D721Med (cell line): ENCODE measurements at places on chromosomes 12 and 14.

DNA sequence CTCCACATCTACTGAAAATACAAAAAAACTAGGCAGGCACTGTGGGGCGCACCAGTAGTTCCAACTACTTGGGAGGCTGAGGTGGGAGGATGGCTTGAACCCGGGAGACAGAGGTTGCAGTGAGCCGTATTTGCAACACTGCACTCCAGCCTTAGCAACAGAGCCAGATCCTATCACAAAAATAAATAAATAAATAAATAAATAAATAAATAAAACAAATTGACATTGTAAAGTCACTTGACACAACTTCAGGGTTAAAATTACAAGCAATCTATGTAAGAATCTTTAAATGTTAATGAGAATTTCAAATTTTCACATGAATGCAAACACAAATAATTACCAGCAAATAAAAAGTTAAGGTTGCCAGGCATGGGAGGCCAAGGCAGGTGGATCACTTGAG lies 11.1 kb downstream of the ATXN2 start:
- DNase-seq, result no peak

DNA sequence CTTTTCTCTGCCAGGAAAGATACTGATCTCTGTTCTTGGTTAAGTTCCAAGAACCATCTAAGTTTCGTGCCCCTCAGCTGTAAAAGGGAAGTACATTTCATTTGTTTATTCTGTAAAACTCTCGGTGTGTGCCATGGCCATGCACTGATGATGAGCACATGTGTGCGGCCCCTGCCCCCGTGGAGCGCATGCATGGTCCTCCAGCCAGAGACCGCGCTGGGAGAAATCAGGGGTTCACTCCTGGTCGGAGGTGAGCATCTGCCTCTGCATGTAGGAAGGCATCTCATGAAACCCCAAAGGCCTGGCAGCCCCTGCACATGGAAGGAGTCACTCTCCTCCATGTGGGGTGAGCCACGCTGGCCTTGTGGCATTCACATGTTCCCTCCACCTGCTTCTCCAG lies 102.5 kb upstream of the RTL1 start:
- no peak for DNase-seq

DNA sequence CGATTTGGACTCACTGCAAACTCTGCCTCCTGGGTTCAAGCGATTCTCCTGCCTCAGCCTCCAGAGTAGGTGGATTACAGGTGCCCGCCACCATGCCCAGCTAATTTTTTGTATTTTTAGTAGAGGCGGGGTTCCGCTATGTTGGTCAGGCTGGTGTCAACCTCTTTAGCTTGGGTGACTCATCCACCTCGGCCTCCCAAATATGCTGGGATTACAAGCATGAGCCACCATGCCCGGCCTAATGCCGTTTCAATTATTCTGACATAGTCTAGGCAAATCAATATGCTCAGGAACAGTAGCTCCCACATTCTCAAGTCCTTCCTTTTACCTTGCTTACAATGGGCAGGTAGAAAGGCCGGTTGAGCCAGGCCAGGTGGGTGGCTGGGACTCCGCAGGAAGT lies 82.0 kb upstream of the EEA1 start:
- no peak for DNase-seq

GRCh38 chr14:70971560-70971959 lies 64.3 kb downstream of the PCNX1 start:
- no peak for DNase-seq

DNA sequence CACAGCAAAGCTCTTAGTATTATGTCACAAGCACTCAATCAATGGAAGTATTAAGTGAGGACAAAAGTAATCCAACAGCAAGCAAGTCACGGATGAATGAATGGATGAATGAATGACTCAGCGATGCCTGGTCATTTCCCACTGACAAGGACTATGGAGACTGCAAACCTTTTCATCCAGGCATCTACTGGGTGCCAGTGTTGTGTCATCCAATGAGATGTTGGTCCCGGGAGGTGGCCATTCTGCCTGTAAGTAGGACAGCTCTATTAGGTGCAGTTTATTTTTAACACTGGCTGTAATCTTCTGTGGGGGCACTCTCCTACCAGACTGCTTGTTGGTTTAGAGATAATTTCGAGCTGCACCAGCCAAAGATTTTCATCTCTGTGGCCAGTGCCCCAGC lies 39.4 kb downstream of the STAB2 start:
- DNase-seq, result no peak

GRCh38 chr12:113980537-113981337 lies 14.6 kb upstream of the RBM19 start:
- DNase-seq, result peak; percentile 29

DNA sequence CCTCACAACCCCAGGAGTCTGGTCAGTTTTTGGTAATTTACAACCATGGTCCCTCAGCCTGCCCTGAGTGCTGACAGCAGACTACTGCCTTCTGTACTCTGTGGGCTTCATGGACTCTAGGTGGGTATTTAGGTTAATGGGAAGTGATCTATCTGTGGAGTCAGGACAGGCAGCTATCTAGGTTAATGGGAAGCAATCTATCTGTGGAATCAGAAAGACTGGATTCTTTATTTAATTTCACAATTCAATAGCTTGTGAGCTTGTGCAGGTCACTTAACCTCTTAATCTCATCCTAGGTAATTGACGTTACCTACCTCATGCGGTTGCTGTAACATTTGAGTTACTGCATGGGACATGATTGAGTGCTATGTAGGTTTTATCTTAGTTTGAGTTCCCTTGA lies 777.5 kb downstream of the NRXN3 start:
- no peak for DNase-seq

GRCh38 chr12:26614011-26614616 lies 218.9 kb downstream of the ITPR2 start:
- no peak for DNase-seq

DNA sequence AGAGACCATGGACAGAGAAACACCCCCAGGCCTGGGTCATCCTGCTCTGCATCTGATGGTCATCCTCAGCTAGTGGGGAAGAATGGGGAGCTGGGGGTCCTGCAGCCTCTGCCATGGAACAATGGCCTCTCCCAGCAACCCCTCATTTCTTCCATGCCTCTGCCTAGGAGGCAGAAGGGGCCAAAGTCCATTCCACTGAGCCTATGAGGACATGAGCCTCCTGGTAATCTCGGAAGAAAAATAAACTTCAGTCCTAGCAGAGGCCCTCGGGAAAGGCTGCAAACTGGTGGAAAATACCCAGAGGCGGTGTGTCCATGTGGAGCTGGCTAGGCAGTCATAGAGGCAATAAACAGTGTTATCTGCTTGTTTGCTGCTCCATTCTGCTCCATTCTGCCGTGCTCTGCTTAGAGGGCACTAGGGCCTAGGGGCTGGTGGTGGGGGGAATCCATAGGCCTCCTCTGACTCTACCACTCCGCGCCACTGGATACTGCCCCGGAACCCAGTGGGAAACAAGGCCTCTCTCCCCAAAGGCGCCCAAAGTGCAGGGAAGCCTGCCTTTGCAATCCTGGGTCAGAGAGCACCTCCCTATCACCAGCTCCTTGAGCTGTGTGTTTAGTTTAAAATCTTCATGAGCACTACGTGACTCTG lies 4.5 kb downstream of the PGF start:
- DNase-seq, result no peak

DNA sequence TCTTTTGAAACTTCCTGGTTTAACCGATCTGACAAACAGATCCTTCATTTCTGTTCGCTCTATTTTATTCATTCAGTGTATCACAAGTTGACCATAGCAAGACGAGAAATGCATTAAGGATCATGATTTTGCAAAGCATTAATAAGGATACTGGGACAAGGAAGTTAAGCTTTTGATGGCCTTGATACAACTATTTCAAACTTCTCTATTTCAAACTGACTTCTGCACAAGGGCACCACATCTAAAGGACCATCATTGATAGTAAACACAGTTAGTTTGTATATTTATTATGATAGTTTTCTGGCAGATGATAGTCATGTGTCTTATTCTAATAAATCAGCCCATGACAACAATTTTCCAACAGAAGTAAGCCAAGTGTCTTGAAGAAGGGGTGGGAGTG lies 25.8 kb upstream of the PLXNC1 start:
- no peak for DNase-seq
